ENCODE measurements at places on chromosomes 12 and 14.

GRCh38 chr12:105419606-105420005 is 89.1 kb downstream of the C12orf75 start:
- no peak for DNase-seq

- no peak for DNase-seq
Measured at GRCh38 chr12:96093543-96094196, 58.3 kb upstream of the LTA4H start.

- no peak for DNase-seq
Measured at GRCh38 chr12:102735104-102735503, 181.9 kb downstream of the PAH start.

DNA sequence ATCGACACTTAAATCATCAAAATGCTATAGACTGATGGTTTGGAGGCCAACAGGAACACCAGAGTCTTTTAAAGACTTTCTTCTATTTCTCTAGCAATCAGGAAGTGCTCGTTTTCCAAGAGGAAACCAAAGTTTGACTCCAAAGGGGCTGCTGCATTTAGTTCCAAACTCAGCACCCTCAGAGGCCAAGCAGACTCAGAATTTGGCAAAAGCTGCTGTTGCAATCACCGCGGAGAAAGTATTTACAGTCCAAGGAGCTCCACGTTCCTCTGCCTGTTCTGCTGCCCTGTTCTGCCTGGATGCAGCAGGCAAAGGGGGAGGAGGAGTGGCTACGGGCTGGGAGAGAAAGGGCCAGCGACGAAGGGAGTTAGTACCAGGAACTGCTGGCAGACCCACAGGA is 325.1 kb downstream of the BCL11B start:
- DNase-seq = no peak

GRCh38 chr12:52391618-52392002 is 6.2 kb upstream of the KRT84 start:
- peak; percentile 25 for DNase-seq

DNA sequence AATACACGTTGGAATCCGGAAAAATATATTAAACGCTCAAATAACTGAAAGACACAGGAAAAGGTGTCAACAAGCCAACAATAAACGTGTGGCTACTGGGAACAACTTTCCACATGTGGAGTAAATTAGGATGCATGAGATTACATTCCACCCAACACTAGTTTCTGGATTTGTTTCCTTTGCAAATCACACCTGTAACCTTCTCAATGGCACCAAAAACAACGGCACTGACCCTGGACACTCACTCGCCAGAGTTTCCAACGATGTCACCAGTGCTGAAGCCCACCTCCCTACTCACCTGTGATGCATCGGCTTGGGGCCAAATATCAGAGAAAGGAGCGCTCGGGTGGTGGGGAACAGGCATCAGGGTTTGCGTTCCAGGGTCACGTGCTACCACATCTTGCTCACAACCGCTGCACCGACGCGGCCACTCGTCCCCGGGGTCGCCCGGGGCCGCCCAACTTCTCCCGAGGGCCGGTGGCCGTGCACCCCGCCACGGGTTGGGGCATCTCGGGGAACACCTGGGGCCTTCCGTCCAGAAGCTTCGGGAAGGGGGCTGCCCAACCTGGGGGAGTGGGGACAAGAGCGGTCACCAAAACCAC is 629 bp downstream of the PRDM4 start:
- peak; percentile 29 for DNase-seq
